Activated CD4-positive, alpha-beta T cell treated with anti-CD3 and anti-CD28 coated beads, Interleukin-2, amount 50 U/mL, for 1 hour (primary cell): ENCODE measurements at places on chromosomes 6 and 20.

DNA sequence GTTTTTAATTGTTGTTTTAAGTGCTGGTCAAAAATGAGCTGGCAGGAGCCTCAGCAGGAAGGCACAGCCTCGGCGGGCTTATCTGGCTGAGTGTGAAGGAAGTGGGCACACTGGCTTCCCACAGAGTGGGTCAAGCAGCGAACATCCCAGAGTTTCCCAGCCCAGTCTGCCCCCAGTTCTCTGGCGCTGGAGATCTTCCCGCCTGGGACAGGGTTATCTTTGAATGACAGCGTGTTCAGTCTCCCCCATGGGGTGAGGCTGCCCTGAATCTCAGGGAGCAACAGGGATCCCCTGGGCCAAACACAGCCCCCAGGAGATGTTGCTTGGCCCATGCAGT lies 122.2 kb upstream of the PTPN1 start:
- no peak for DNase-seq

DNA sequence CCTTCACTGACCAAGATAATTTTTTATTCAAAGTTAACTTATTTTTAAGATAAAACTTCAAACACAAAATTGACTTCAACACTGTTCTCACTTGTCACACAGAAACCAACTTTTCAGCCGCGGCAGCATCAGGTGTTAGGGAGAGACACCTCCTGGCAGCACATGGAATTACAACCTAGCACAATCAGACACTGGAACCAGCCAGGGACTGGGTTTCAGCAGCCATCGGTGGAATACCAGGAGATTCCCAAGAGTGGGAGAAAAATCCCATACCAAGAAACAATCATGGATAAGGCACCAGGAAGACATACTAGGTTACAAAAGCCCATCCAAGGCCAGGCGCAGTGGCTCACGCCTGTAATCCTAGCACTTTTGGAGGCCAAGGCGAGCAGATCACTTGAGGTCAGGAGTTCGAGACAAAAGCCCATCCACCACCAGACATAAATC lies 70.0 kb downstream of the SNX5 start:
- DNase-seq, result peak; percentile 60

GRCh38 chr6:121086876-121087275 lies 247.4 kb downstream of the TBC1D32 start:
- DNase-seq, result no peak

DNA sequence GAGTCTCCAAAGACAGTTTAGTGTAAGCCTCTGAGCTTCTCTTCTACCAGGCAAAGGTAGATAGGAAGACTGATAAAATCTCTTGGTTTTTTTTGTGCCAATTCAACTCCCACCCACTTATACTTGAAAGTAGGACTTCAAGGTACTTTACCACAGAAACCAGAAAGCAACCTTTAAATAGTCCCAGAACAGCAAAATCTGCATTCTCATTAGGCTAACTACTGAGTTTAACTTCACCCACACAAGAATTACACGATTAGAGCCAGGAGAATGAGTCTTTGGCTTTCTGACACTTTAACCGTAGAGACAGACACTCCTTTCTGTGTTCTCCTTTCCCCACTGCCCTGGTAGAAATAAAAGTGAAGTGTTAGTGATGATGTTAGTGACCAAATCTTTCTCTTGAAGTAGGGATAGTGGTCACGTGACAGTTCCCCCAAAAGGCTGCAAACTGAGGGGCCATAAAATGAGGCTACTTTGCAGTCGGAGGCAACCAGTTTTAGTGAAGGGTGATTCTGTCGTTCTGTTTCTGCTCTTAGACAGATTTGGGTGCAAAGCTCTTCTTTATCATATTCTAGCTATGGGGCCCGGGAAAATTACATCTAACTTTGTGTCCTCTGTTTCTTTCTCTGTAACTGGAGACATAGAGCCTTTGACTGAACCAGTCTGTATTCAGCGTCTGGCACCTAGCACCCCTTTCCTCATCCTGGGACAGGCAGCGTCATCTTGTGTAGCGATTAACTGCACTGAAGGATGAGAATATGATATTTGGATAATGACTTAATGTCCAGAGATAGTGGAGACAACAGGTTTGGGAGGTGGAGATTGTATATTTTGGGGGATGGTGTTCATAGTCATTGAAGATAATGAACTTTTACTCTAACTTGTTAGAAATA lies 206.4 kb upstream of the CITED2 start:
- no peak for DNase-seq

DNA sequence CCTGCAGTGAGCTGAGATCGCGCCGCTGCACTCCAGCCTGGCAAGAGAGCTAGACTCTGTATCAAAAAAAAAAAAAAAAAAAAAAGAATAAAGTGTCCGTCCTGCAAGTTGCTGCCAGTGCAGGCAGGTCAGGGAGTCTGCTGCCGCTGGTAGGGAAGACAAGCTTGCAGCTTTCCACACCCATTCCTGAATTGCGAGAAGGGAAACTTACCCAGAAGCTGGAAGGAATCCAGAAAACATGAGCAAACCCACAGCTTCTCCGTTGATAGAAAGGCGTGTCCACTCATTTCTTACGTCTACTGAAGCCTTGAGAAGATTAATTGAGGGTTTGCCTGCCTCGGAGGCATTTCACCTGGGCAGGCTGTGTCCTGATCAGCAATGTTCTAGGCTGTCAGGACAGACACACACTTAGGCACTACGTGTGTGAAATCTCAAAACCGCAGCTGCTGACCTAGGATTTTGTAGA lies 61.6 kb upstream of the DSP start:
- no peak for DNase-seq

GRCh38 chr6:150534553-150534952 lies 65.1 kb upstream of the PLEKHG1 start:
- no peak for DNase-seq

DNA sequence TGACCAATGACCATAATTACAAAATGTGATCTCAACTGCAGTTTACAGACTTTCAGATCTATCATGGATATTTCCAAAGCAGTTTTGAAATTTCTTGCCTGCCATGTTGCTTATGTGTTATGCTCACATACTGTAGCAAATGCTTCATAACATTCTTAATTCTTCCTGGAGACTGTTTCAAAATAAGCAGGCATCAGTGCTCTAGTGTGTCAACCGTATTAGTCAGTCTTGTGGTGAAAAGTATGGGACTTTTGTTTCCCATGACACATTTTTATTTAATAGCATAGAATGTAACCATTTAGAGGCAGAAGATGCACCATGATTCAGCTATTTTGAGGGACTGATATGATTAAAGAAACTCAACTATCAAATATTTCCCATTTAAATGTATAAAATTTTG lies 1.7 kb downstream of the POPDC3 start:
- no peak for DNase-seq

GRCh38 chr6:9527679-9528286 lies 887.1 kb downstream of the TFAP2A start:
- no peak for DNase-seq

DNA sequence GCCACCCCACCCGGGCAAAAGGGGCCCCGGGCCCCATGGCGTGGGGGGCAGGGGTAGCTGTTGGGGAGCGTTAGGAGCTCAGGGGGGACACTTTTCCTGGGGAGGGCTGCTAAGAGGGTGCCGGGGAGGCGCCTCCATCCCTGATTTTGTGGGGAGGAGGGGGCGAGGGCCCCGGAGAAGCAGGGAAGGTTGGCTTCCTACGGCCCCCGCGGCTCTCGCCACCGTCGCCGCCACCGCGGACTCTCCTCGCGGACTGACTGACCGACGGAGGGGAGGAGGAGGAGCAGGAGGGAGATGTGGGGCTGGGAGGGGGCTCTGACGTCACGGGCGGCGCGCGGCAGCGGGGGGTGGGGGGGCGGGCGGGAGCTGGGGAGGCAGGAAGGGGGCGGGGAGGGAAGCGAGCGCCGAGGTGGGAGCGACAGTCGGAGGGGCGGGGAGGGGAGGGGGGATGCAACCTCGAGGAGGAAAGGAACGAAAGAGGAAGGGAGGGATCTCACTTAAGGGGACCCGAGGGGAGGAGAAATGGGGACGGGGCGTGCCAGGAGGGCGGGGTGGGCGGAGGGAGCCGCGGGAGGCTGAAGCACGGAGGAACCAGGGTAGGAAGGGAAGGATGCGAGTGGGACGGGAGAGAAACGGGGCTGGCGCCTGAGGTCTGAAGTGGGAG lies 5.1 kb downstream of the GABBR1 start:
- peak; percentile 34 for DNase-seq

- no peak for DNase-seq
Measured at GRCh38 chr6:165119231-165120020, 190.0 kb downstream of the C6orf118 start.

DNA sequence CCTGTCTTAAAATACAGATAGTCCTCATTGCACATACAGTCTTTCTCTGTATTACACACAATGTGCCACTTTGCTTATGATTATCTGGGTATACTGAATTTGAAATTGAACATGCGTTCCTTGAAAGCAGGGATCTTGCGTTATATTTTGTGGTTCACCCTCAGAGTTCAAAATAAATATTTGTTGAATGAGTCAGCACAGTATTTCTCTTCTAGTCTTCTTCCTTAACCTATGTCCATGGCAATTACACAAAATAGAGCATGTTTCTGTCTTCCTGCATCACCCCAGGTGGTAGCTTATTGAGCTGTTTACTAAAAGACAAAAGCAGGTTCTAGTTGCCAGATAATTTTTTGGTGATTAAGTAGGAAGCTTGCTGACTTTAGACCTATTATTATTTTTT lies 272.9 kb upstream of the FERMT1 start:
- DNase-seq, result no peak

- no peak for DNase-seq
Measured at GRCh38 chr6:99590728-99591672, 15.6 kb upstream of the PRDM13 start.

DNA sequence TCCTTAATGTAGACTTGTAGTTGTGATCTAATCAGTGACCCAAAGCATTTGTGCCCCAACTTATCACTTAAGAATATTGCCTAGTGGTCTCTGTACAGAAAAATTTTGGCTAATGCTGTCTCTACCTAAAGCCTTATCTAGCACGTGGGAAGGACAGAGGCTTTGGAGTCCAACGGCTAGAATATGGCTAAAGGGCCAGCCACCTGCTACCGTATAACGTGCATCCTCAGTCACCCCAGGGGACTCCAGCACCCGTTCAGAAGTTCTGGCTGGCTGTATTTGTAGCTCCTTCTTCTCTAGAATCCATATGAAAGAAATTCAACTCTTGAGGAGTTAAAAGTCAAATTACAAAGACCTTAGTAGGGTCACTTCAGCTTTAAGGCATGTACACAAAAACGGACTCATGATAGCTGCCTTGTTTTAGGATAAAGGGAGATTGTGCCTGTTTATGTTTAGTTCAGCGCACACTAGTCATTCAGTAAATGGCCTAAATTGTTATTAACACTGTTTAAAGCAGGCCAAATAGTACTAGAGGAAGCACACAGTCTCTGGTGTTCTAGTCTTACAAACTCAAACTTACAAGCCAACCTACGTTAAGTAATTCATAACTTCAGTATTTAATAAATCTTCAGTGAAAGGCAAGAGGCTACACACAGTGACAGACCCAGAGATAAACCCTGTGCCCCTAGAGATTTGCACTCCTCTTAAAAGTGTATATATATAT lies 407.5 kb upstream of the PLCB4 start:
- DNase-seq, result no peak

- DNase-seq, result no peak
Measured at GRCh38 chr6:17877196-17877894, 110.1 kb downstream of the KIF13A start.

DNA sequence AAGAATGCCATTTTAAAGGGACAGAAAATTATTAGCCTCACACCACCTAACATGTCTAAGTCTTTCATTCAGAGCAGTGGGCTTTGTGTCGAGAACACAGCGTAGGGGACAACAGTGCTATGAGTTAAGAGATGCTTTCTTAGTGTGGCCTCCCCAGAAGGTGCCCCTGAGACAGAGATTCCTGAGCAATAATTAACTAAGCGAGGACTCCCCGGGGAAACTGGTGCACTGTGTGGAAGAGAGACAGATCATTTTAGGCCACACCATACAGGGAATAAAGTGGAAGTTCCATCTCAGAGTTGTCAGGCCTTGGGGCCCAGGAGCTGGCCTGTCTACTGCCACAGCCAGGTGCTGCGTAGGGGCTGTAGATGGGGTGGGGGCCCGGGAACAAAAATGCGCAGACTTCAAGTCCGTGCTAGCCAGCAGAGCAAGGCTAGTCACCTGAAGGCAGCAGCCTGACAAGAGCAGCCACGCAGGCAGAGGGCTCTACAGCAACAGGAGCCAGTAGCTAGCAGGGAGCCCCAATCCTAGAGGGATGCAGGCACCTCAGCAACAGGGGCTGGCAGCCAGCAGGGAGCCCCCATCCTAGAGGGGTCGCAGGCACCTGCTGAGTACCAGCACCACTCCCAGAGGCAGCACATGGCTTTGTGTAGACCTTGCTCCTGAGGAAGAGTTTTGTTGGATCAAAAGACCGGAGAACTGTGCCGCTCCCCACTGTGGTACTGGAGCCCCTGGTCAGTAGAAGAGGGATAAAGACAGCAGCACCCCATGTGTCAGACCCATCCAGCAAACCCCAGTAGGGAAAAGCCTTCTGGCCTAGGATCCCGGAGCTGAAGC lies 63.0 kb upstream of the NXT1 start:
- no peak for DNase-seq

DNA sequence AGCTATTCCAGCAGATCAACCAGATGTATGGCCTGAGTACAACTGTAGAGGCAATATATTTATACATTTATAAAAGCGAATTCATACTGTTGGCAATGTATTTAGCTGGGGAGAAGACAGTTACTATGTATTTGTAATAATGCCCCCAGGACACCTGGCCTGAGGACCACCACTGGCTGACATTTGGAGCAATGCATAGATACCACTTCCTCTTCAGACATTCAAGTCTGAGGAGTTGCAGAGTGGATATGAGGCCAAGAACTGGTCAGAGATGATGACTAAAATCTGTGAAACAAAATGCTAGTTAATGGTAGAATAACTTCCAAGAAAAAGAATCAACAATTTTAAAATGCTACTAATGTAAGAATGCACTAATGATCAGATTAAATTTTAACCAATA lies 462.3 kb downstream of the CDC5L start:
- DNase-seq, result no peak

GRCh38 chr6:117205876-117206275 lies 59.5 kb upstream of the VGLL2 start:
- DNase-seq, result no peak

- no peak for DNase-seq
Measured at GRCh38 chr6:17392978-17393891, at the start of gene CAP2. Gene CAP2 (plus strand): TSS chr6:17393595. CDS start chr6:17421556, 27,961 bp downstream.

DNA sequence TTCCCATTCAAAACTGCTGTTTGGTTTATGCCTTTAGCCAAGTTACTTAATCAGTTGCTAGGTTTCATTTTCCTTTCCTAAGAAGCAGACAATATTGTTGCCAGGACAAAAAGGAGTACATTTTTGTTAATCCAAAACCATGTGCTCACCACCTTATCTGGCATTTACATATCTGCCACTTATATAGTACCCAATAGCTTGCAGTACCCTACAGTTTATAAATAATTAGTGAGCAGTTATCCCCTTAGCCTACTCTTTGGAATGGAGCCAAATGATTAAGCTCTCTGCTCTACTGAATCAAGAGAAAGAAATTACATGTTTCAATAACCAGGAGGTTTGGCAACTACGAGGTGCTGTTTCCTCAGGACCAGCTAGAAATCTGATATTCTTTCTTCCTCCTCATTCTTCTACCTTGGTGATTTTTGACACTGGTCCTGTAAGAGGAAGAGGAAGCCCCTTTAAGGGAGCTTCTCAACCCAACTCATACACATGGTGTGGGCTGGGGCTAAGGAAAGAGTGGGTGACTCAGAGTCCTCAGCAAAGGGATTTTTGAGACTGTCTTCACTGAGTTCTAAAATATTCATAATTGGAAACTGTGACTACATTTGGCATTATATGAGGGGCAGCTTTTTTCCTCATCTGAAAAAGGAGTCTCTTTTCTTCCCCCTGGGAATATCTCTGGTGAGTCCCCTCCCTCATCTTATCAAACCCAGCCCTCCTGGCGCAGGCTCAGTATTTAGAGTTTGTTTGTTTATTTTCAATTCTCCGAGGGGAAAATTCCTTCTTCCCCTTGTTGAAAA lies 1.5 kb downstream of the ZNFX1 start:
- peak; percentile 36 for DNase-seq

GRCh38 chr6:141607956-141608355 lies 524.8 kb upstream of the GJE1 start:
- DNase-seq, result no peak
